ENCODE measurements at places on chromosomes 7 and 10.

DNA sequence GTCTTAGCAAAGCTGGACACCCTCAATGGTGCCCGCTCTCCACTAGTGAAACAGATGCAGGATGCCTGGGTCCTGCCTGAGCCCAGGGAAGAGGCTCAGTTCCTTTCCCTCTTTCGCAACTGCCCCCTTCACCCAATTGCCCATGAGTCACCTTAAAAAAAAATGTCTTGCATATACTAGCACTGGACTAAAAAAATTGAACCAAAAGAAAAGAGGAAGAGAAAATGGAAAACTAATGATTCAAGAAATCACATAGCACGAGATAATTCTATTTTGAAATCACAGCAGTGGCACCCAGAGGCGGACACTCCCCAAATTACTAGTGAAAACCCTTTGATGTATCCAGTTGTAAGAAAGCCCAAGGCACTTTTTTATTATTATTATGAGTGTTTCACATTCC, 972.5 kb downstream of the LRMDA start:
- DNase-seq: no peak

GRCh38 chr10:70270952-70271351, 12.9 kb downstream of the NPFFR1 start:
- DNase-seq: no peak

DNA sequence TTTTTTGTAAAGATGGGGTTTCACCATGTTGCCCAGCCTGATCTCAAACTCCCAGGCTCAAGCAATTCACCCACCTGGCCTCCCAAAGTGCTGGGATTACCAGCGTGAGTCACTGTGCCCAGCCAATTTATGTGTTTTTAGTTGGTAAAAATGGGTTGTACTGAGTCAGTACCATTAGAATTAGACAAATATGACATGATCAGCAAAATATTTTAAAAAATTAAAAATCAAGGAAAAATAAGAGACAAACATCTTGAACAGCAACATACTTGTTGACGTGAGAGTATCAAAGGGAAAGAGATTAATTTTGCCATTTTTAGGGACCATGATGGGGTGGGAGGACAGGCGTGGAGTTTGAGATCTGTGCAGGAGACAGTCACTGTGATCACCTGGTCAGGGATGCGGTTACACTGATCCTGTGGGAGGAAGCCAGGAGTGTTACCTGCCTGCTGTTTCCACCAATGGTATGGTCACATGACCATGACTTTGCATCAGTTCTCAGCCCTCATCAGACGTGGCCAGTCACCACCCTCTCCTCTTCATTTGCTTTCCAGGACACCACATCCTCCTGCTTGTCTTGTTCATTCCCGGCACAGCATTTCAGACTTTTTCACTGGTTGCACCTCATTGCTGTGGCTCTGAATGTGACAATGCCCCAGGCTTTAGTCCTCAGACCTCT, 29.2 kb upstream of the ENO4 start:
- DNase-seq: no peak

GRCh38 chr10:121928528-121928884, 675 bp upstream of the ATE1 start:
- DNase-seq: no peak

DNA sequence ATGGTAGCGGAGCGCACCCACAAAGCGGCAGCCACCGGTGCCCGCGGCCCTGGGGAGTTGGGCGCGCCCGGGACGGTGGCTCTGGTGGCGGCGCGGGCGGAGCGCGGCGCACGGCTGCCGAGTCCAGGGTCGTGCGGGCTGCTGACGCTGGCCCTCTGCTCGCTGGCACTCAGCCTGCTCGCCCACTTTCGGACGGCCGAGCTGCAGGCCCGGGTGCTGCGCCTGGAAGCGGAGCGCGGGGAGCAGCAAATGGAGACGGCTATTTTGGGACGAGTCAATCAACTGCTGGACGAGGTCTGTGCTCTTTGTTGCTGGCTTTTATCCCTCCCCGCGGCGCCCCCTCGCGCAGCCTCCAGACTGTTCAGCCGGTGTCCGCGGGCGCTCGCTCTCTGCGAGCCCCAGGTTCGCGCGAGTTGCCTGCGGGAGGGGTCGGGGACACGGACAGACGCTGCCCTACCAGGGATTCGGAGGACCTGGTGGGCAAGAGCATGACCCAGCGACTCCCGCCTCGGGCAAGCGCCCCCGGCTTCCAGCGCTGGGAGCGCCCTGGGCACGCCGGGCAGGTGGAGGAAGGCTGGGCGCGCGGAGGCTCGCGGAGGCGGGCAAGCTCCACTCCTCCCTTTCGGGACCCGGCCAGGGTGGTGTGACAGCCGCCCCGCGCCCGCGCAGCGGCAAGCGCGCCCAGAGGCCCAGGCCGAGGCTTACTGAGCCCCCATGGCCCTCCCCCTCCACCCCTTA, 887 bp downstream of the COL13A1 start:
- DNase-seq: no peak

GRCh38 chr7:133016604-133017003, 65.3 kb downstream of the CHCHD3 start:
- no peak for DNase-seq

GRCh38 chr10:111504376-111504775, 427.5 kb downstream of the ADRA2A start:
- no peak for DNase-seq

DNA sequence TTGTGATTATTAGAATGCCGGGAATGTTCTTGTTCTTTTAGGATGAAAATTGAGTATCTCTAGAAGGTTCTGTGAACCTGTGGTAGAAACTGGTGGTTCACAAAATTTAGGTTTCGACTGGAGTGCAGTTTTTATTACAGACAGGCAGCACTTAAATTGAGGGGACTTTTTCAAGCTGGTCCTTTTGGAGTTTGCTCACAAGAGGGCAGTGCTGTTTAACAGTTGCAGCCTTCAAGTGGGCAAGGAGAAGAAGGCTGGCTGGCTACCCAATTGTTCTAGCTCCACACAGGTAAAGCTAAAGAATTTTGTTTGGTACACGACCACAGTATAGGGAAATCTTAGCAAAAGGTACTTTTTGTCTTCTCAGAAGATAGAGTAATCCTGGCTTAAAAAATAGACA, 233.6 kb downstream of the SNX13 start:
- no peak for DNase-seq

- no peak for DNase-seq
Measured at GRCh38 chr10:20277820-20278219, 461.6 kb downstream of the PLXDC2 start.

DNA sequence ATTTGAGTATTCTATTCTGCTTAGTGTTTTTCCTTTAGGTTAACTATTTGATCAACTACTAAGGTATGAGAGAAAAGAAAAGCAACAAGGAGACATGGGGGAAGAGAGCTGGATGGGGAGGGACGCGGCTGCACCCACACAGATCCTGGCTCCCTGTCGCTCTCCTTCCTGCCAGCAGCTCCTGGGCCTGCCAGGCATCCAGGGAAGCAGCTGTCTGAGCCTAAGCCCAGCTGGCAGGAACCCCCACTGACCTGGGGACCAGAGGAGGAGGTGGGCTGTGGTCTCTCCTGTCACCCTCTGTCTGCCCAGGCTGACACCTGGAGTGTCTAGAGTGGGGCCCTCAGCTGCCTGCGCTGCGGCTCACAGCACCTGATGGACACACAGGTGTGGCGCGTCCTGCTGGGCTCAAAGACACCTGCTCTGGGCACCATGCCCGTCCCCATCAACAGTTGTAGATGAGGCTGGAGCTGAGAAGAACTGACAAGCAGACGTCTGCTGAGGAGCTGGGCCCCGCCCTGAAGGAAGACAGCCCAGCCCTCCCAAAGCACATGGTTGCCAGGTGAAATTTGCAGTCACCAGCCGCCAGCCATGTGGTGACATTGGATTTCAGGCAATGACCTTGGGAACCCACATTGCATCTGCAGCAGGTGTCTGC, 207.9 kb downstream of the PLXNA4 start:
- no peak for DNase-seq

GRCh38 chr7:114156178-114156577, 237.4 kb upstream of the PPP1R3A start:
- DNase-seq: no peak

DNA sequence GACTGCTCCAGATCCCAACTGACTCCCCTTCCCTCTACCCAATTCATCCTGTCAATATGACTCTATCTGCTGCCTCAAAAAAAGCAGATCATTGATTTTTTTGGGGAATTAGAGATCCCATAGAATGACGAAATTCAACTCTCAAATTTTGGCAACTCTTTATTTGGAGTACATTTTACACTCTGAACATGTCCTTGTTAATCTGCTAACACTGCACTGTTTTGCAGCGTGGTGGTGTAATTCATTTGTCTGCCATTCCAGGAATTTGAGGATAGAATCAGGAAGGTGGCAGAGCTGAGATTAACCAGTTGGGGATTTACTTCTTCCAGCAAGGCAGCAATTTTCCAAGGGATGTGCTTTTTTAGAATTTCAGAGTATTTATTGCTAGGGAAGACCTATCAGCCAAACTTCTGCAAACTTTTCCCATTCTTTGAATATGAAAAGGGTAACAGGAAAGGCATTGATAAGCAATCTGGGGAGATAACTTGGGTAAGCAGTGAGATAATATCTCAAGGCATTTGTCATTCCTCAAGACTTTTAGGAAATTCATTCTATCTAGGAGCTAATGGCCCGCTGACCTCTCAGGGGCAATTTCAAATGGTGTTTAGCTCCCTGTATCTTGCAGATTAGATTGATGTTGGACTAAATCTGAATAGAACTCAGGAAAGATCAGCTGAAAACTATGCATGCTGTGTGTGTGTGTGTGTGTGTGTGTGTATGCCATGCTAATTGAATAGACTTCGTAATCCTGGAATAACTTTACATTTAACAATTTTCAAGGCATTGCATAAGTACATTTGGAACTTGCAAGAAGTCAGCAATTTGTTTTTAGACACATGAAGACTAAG, 9.7 kb downstream of the BAMBI start:
- DNase-seq: no peak

GRCh38 chr10:126196281-126196680, 192.0 kb downstream of the ADAM12 start:
- DNase-seq: no peak

GRCh38 chr7:6530626-6531491, 20.4 kb downstream of the GRID2IP start:
- DNase-seq: peak; percentile 54

DNA sequence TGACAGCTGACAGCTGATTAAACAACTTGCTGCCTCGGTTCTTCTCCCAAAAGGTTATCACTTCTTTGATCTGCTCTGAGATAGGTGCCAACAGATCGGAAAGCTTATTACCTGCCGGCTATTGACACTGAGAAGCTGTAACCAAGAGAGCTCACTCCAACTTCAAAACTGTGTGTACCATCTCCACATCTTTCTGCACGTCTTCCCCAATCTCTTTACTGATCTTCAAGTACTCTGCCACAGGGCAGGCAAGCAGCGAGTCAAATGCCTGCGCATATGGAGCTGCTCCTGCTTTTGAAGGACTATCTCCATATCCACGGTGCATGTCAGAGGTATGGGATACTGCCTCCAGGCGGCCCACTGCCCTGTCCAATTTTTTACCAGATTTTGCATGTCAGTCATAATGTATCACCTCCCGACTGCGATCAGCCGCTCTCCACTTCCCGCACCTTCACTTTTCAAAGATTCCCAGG, 352 bp upstream of the ZNF485 start:
- no peak for DNase-seq

DNA sequence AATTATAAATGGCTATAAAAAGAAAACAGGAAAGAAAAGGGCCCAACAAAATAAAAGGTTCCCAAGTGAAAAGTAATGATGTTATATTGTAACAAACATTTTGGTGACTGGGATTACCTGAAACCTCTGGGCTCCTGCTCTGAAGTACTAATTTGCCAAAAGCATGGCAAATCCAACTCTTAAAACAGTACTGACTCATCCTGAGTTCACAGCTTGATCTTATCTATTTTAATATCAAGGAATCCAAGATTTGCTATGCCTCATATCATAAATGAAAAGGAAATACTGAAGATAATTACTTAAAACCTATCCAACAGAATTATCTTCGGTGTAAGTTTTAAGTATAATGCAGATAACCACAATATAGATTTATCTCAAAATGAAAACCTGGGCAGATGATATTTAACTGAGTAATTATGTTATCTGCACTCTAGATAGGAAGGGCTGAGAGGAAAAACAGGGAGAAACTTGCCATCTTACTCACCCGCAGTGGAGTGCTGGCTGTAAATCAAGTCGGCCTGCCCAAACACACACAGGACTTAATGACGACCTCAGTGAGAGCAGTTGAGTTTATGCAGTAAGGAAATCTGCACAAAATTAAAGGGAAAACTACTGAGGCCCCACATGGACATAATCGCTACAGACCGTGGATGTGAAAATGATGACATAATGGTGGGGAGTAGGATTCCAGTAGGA, 48.4 kb downstream of the MPP7 start:
- DNase-seq: no peak

- no peak for DNase-seq
Measured at GRCh38 chr7:94060752-94061151, 56.6 kb upstream of the BET1 start.

DNA sequence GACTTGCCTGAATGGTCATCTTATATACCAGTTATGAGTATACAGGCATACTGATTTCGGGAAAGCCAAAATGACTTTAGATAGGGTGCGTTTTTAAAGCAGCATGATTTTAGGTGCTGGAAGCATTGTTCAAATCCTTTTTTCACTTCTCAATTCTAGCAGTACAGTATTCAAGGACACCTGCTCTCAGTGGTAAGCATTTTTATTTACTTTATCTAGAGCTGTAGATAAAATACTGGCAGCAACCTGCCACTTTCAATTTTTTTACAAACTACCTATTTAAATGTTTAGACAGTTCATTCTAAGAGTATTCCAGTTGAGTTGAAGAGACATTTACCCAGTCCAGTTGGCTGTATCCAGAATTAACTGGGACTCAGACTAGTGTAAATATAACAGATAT, 33.6 kb downstream of the TMEM106B start:
- DNase-seq: no peak

DNA sequence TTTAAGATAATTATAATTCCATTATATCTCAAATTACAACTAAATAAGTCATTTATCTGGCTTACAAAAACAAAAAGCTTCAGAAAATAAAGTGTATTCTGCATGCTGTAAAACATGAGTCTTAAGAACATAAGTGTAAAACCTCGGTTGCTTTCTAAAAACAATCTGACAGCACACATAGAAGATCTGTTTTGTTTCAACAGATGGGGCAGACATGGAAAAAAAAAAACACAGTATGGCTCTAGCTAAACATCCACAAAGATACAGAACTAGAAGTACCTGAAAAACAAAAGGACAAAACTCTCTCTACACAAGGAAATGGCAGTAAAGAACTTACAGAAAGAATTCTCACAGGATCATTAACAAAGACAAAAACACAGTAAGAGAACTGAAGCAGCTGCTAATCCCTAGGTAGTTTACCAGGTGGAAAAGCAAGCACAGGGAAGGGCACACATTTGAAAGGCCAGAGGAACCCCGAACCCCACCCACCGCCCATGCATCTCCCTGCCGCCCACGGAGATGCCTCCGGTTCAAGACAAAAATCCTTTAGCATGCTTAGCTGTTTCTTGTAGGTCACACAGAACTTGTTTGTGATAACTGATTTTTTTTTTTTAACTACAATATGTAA, 42.5 kb downstream of the DLD start:
- DNase-seq: no peak

GRCh38 chr10:62224606-62225005, 44.0 kb downstream of the RTKN2 start:
- no peak for DNase-seq

- no peak for DNase-seq
Measured at GRCh38 chr7:101973130-101973529, 155.7 kb downstream of the CUX1 start.

Data from stimulated activated CD8-positive, alpha-beta memory T cell treated with anti-CD3 and anti-CD28 coated beads, Interleukin-15, amount 100 ng/mL, for 4 hours (primary cell).